Foreskin keratinocyte (primary cell): ENCODE measurements at places on chromosomes 4 and X. TPM values are rescaled to one million over a fixed set of nuclear protein-coding genes. Genes with fewer than 3 reads are reported as not detected.

GRCh38 chr4:113375964-113376666 lies 326.7 kb downstream of the ANK2 start:
- DNase-seq: no peak

GRCh38 chr4:175309041-175309440 lies 390.9 kb downstream of the ADAM29 start:
- no peak for DNase-seq

DNA sequence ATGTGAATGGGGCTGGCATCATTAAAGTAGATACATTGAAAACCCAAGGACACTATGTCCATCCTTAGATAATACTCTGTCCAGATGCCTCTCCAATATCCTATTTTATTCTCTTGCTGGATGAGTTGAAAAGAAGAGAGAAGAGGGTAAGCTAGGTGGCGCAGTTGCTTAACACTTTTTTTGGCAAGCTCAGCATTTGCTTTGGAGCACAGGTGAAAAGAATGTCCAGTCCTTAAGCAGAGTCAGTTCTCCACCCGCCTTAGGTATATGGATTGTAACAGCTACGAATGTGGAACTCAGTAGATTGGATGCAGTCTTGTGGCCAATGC lies 208.4 kb downstream of the NWD2 start:
- no peak for DNase-seq

DNA sequence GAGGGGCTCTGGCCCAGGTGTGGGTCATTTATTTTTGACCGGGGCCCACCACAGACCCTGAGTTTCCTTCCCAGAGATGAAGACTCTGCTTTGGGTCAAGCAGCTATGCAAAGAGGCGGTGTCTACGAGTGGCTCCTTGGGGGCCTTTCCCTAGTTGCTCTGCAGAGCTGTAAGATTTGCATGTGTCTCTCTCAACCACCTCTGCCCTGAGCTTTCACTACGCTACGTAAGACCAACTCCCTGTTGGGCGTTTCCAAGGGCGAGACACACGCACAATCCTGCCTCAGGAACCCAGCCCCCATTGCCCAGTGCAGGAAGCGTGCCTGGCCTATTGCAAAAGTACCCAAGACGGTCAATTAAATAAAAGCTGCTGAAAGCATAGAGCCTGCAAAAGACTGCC lies 10.0 kb upstream of the ANOS1 start:
- no peak for DNase-seq

DNA sequence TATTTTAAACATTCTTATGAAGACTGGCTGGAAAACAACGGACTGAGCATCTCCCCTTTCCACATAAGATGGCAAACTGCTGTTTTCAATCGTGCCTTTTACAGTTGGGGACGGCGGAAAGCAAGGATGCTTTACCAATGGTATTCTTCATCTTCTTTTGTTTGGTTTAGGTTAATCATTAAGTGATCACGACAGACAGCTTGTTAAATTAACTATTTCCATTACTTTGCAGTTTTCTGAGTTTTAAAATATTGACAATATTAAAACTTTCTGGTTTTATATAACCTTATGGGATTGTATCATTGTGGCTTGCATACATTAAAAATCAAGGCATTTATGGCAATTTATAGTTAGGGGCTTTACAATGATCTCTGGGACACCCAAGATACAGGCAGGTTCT lies 3.8 kb downstream of the MBTPS2 start:
- no peak for DNase-seq

ITGB1BP2 gene
- 0.59 and 0.91 TPM in 2 replicates for polyA plus RNA-seq

DNA sequence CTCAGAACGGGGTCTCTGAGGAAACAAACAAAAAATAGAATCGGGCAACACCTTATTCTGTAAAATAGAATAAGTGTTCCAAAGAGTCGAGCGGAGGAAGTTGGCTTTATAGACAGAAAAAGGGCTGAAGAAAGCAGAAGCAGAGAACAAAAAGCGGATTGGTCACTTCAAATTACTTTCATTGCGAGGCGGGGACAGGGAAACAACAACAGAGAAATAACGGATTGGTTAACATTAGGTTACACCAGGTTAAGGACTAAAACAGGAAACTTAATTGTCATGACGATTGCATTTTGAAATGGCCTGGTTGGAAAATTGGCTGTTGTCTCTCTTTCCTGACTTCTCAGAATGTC lies 433 bp upstream of the COQ2 start:
- DNase-seq: peak; percentile 34

EDNRA gene
- 0.82 and 1.5 TPM in 2 replicates for polyA plus RNA-seq

- DNase-seq: no peak
Measured at GRCh38 chrX:123906557-123907316, 46.9 kb downstream of the XIAP start.

PPP1R2C gene
- not detected in 2 replicates for polyA plus RNA-seq

- DNase-seq: no peak
Measured at GRCh38 chr4:86561256-86561655, 32.9 kb upstream of the PTPN13 start.

GPR50 gene
- not detected in 2 replicates for polyA plus RNA-seq

DNA sequence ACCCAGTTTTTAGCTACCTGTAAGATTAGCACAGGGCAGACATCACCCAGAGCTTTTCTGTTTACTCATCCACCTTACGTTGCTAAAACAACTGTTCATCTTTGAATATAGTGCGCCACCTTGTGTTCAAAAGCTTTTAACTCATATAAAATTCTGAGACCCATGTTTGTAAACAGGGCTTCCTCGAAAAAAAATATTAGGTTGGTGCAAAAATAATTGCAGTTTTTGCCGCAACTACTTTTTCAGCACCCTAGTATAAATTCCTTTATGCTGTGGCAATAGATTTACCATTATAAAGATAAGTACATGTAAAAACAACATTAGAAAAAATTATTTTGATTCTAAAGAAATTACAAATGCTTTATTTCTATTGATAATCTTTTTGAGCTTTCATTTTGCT lies 147.9 kb downstream of the LRBA start:
- peak; percentile 44 for DNase-seq

GRCh38 chr4:163121689-163122088 lies 45.0 kb downstream of the NAF1 start:
- DNase-seq: no peak

- peak; percentile 23 for DNase-seq
Measured at GRCh38 chr4:119209586-119209985, 2.9 kb upstream of the USP53 start.

- no peak for DNase-seq
Measured at GRCh38 chr4:138445098-138445497, 202.9 kb upstream of the SLC7A11 start.

DNA sequence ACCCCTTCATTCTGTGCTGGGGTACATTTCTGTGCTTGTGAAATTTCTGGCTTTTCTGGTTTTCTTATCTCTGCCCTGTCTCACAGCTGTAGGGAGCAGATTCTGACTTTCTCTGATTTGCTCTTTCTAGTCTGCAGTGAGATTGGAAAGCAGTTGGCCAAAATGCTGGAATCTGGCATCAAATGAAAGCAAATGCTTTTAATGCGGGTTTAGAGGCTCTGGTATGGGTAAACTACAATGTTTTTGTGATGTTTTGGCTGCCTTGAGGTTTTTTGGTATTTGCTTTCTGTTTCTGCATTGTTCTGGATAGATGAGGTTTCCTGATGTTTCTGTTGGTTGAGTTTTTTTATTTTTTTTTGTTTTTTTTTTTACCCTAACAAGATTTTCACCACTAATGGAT lies 23.8 kb downstream of the SMIM20 start:
- DNase-seq: no peak

GRCh38 chrX:138877746-138878145 lies 166.2 kb upstream of the FGF13 start:
- DNase-seq: peak; percentile 85

- no peak for DNase-seq
Measured at GRCh38 chr4:134390319-134390718, 188.7 kb upstream of the PABPC4L start.

DNA sequence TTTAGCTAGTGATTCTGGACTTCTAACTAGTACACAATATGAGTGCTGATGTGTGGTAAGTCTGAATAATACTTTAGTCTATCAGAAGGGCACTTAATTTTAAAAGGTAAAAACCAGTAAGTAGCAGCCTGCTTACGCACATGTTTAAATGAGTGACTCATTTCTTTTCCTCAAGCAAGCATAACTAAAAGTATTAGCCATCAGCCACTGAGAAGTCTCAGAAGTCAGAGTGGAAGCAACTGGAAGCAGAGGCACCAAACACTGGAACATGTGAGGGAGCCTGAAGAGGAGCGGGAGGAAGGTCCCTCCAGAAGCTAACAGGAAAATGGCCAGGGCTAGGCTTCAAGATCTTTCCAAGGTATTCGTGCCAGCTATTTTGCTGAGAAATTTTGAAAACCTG lies 257.7 kb downstream of the RAPGEF2 start:
- peak; percentile 70 for DNase-seq

GRCh38 chrX:22365460-22365859 lies 92.7 kb downstream of the CBLL2 start:
- peak; percentile 96 for DNase-seq

- DNase-seq: no peak
Measured at GRCh38 chrX:13203271-13203670, 116.6 kb downstream of the ATXN3L start.

GRCh38 chr4:115537387-115537786 lies 424.0 kb upstream of the NDST4 start:
- peak; percentile 10 for DNase-seq

DNA sequence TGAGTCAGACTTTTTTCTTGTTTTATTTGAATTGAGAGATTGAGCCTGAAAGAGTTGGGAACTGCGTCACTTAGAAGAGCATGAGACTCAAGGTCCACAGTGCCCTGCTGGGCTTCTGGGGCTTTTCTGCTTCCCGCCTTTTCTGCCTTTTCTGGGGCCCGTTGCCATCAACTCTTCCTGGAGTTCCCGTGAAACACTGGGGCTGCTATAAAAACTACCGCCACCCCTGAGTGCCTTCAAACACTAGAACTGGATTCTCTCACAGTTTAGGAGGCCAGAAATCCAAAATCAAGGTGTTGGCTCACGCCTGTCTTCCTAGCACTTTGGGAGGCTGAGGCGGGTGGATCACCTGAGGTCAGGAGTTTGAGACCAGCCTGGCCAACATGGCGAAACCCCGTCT lies 49.8 kb downstream of the RWDD4 start:
- DNase-seq: no peak

- DNase-seq: no peak
Measured at GRCh38 chr4:152062936-152063620, 302.3 kb upstream of the GATB start.

GIMD1 gene
- not detected in 2 replicates for polyA plus RNA-seq

SSX4B gene
- polyA plus RNA-seq: not detected in 2 replicates

GRCh38 chr4:8726344-8726851 lies 133.8 kb downstream of the CPZ start:
- DNase-seq: no peak

DNA sequence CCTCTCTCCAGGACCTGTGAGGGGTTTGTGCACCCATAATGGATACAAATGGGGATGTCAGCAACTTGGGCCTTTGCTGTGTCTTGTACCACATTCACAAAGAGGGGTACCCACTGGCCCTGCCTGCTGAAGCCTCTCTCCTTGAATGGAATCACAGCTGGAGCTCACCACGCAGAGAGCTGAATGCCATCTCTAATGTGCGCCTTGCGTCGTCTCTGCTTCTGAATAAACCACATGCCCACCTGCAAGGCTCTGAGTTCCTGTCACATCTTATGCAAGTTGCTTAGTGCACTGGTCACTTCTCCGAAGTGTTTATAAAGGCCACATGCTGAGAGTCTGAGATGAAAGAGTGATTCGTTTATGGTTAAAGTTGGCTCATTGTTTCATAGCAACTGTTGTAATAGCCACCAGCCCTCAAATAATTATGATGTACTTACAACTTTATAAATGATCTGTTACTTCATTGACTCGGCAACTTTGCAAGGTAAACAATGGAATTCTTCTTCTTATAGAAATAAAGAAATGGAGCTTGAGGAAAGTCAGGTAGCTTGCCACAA lies 6.2 kb upstream of the PUDP start:
- DNase-seq: no peak

DMRTC1B gene
- polyA plus RNA-seq: not detected in 2 replicates

GRCh38 chr4:144831971-144832370 lies 186.0 kb downstream of the HHIP start:
- no peak for DNase-seq

DNA sequence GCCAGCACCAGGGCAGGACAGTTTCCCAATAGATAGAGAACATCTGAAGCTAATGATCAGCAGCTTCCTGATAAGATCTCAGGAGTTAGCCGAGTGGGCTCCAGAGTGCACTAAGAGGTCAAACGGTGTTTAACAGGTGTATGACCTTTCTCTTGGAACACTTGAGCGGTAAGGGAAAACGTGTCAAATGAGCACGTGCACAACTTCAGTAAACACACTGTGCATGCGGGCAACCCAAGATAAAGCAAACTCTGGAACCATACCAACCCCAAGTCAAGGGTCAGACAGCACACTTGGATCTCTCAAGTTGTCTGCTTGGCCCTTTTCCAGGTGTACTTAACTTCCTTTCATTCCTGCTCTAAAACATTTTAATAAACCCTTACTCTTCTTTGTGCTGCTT lies 1941.5 kb upstream of the PCDH10 start:
- DNase-seq: no peak

HERC6 gene
- 17.0 and 18.7 TPM in 2 replicates for polyA plus RNA-seq

DNA sequence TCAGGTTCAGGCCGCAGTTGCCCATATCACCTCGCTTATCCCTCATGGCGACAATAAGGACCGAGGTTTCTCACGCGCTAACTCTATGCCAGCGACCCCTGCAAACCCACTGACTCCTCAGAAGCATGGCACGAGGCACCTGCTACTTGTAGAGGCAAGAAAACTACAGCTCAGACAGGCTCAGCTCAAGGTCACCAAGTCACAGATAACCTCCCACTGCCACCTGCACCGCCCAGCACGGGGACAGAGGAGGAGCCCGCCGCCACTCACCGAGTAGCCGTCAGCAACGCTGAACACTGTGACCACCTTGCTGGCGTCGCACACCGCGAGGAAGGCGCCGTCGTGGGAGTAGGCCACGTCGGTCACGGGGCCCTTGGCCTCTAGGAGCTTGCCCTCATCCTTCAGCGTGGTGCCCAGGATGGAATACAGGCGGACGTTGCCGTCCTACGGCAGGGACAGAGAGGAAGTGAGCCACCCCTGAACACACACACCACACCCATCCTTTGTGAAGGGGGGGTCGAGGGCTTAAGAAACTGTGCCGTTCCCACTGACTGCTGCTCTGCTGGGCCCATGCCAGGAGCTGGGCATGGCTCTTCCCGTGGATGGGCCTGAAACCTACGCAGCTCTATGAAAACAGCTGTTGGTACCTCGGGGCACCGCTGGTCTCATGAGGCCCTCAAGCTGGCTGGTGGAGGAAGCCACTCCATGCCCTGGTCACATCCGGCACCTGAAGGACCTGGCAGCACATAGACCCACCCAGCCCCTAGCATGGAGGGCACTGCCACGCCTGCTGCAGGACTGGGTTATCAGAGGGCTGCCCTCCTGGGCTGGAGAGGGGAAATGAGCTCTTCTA lies 38.9 kb downstream of the WDR1 start:
- no peak for DNase-seq

TMEM35A gene
- polyA plus RNA-seq: 0.07 TPM in 2 replicates

NSG1 gene
- polyA plus RNA-seq: 28.4 and 40.4 TPM in 2 replicates
